Activated CD4-positive, alpha-beta memory T cell treated with anti-CD3 and anti-CD28 coated beads, Interleukin-2, amount 10 ng/mL, durations not matched to agents 7 days and 5 days (primary cell): ENCODE measurements at places on chromosomes 5 and 9. TPM values are rescaled to one million over a fixed set of nuclear protein-coding genes. Genes with fewer than 3 reads are reported as not detected.

DNA sequence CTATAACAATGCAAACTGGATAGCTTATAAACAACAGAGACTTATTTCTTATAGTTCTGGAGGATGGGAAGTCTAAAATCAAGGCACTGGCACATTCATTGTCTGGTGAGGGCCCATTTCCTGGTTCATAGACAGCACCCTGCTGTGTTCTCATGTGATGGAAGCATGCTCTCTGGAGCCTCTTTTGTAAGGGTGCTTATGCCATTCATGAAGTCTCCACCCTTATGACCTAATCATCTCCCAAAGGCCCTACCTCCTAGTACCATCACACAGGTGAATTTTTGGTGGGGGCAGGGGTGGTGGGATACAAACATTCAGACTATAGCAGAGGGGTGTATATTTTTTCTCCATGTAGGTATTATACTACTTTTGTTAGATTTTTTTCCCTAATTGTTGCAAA, 92.4 kb downstream of the UNC13B start:
- H3K27me3 ChIP-seq: peaks cover 4% of the 10 kb centered on the region
- no peaks in the 10 kb centered on the region for H3K36me3 ChIP-seq
- H3K27ac ChIP-seq: no peak overlapping the region
- DNase-seq: no peak
- H3K4me3 ChIP-seq: no peak overlapping the region

GRCh38 chr9:82604947-82605656, 457.8 kb downstream of the RASEF start:
- no peak overlapping the region for H3K27ac ChIP-seq
- no peaks in the 10 kb centered on the region for H3K27me3 ChIP-seq
- no peaks in the 10 kb centered on the region for H3K36me3 ChIP-seq
- DNase-seq: no peak

Gene RBM18
- total RNA-seq: 21.6 TPM

DNA sequence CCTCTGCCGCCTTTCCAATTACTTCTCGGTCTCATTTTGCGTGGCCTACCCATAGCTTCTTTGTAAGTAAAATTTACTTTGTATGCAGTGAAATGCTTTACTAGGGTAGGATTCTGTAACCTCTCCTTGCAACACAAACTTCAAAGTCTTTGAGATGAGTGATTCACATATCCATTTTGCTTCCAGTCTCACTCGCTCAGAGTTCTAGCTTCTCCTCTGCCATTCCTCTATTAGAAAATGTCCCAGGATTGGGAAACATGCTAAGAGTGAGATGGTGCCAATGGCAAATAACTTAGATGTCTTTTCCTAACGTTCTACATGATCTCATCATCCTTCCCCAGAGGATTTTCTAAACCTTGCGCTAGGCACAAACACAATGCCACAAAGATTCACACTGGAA, 270.5 kb upstream of the SLC30A5 start:
- H3K36me3 ChIP-seq: no peaks in the 10 kb centered on the region
- H3K27me3 ChIP-seq: peaks cover 14% of the 10 kb centered on the region
- no peak for DNase-seq
- H3K4me3 ChIP-seq: no peak overlapping the region
- no peaks in the 10 kb centered on the region for H3K4me1 ChIP-seq

Gene CNTNAP3
- total RNA-seq: not detected

- peaks cover 13% of the 10 kb centered on the region for H3K4me1 ChIP-seq
- H3K27me3 ChIP-seq: peaks cover 31% of the 10 kb centered on the region
- H3K36me3 ChIP-seq: no peaks in the 10 kb centered on the region
- no peak overlapping the region for H3K4me3 ChIP-seq
- H3K27ac ChIP-seq: no peak overlapping the region
Observed at GRCh38 chr5:154516475-154516874, 38.4 kb upstream of the HAND1 start.
